ENCODE measurements at places on chromosomes 13 and 19.

GRCh38 chr13:98083507-98083906 lies 59.4 kb upstream of the FARP1 start:
- no peak for DNase-seq

DNA sequence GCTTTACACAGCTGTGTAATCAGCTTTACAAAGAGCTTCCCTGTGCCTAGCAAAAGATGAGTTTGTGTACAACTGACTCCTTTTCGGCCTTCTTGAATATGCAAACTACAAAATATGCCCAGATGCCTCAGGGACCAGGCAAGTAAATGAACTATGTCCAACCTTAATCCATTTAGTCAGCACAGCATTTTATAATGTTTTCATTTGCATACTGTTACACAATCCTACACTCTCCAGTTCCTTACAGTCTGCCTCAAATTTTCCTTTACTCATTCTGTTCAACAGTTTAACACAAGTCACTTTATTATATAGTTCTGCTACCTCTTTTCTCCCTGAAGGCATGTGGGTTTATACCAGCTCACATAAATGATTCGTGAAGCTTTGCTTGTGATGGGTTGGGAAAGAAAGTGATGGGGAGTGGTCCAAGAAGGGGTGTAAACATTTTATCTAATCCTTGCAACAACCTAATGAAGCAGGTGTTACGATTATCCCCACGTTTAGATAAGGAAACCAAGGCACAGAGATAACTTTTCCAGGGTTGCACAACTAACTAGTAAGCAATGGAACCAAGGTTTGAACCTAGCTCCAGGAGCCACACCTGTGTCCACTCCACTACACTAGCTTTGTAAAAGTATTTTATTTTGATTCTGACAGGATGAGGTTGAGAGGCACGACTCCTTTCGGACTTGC lies 3.3 kb upstream of the USP12 start:
- DNase-seq = peak; percentile 78

- no peak for DNase-seq
Observed at GRCh38 chr19:31254180-31254551, 95.1 kb downstream of the TSHZ3 start.

DNA sequence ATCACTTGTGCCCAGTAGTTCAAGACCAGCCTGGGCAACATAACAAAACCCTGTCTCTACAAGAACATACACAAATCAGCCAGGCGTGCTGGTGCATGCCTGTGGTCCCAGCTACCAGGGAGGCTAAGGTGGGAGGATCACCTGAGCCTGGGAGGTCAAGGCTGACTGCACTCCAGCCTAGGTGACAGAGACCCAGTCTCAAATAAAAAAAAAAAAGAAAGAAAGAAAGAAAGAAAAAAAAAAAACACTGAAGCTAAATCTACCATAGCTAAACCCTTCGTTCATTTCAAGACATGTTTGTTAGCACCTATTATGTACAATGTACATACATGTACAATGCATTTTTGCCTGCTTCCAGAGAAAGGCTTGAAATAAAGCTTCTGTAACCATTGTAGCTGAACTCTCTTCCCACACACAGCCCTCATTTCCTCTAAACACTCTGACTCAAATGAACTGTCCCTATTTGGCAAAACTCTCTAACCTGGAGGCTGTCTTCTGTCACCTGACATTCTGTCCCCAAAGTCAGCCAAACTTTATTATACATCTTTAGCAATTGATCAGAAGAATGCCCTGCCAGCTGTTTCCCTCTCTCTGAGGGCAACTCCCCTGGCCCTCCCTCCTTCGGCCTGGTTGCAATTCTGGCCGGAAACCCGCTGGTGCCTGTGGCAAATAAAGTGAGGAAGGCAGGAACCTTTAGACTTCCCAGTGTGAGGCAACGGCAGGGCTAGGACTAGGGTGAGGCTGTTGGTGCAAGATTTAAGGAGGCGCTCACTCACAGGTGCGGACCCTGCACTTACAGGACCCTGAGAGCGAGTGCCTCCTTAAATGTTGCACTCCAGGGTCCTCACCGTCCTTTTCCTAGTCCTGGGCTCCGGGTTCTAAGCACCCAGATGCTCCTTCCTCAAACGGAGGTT lies 1.8 kb downstream of the ETHE1 start:
- DNase-seq = no peak

DNA sequence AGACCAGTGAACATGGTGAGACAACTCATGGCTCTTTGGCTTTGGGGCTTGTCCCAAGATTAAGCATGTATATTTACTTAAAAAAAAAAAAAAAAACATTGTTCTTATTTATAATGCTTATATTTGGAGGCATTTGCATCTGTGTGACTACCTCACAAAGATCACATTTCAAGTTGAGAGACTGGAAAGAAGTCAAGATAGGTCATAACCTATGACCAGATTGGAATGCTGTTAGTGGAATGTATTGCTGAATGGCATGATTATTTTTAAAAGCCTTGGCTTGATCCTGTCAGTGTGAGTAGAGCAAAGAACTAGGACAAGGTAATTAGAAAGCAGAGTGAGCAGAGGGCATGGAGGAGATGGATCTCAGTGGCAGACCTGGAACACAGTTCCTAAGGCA lies 214.6 kb downstream of the OXGR1 start:
- no peak for DNase-seq

GRCh38 chr19:33443638-33444561 lies 70.4 kb downstream of the CEBPG start:
- no peak for DNase-seq

GRCh38 chr19:4295972-4296771 lies 6.0 kb downstream of the TMIGD2 start:
- peak; percentile 76 for DNase-seq

- no peak for DNase-seq
Observed at GRCh38 chr19:29708554-29709439, 6.3 kb downstream of the C19orf12 start.

DNA sequence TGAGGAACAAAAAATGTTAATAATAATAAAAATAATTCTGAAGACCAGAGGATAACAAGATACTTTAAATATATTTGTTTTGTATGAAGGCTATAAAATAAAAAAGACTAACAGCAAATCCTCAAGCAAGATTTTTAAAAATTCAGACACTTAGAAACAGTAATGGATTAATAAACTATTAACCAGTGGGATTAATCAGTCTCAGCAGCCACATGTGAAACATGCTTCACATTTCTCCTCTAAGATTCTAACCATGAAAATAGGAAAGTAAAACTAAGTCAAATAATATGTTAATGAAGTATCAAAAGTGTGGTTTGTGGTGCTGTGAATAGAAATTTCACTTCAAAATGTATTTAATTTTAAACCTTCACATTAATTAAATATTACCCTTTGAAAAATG lies 57.4 kb downstream of the KCNRG start:
- DNase-seq = no peak

- no peak for DNase-seq
Observed at GRCh38 chr19:4504891-4505569, 13.3 kb downstream of the PLIN4 start.
